ENCODE measurements at places on chromosomes 6 and 20.

DNA sequence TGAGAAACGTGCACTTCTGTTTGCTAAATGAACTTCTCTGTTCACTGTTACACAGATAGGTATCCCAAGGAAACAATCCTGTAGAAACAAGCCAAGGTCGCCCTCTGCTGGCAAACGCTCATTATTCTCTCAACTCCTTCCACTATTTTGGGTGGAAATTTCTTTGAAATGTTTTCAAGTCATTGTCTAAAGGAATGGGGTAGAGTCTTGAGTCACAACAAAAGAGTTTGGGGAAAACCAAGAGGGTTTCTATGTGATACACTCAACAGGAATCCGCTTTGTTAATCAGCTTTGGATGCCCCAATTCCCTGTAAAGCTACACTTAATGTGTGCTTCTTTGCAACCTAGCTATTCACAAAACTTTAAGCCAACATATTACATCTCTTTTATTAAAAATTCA, 4.6 kb upstream of the RAE1 start:
- peak; percentile 4 for DNase-seq

GRCh38 chr6:79671600-79672266, 40.6 kb downstream of the SH3BGRL2 start:
- DNase-seq: peak; percentile 90

DNA sequence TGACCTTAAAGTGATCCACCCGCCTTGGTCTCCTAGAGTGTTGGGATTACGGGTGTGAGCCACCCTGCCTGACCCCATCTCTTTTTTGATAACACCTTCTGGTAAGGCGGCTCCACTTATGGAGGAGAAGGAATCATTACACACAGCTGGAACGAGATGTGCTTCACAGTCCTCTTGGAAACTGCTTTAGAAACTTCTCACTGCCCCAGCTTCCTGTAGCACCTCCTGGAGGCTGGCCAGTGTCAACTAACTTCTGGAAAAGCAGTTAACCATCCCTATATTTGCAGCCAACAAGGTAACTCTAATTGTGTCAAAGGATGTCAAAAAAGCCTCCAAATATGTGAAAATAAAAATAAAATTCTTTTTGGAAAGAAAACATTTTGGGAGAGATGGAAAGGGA, 48.8 kb upstream of the BCLAF1 start:
- DNase-seq: no peak

DNA sequence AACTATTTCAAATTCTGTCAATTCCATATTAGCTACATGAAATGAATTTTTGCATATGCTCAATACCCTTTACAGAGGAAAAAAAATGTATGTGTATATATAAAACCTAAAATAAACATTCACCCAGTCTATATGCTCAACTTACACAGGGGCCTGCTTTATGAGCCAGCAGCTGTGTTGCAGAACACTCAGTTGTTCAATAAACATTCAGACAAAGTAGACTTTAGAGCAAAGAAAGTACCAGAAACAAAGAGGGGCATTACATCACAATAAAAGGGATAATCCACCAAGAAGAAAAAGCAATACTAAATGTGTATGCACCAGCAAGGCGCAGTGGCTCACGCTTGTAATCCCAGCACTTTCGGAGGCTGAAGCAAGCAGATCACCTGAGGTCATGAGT, 9.5 kb downstream of the COQ3 start:
- DNase-seq: no peak

DNA sequence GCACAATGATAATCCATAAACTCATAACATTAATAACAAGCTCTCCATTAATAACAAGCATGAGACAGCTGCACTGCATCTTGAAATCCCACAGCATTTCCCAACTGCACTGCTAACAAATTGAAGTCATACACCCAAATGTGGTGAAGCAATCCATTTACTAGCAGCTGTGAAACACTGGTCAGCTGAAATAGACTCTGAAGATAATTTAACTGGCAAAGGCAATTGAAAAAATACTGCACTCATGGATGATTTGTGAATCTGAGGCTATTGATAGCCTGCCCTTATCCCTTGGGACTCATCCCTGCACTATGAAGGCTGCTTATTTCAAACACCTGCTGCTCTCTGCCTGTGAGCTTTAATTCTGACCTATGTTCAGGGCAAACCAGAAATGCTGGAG, 49.1 kb upstream of the PLCB1 start:
- no peak for DNase-seq

DNA sequence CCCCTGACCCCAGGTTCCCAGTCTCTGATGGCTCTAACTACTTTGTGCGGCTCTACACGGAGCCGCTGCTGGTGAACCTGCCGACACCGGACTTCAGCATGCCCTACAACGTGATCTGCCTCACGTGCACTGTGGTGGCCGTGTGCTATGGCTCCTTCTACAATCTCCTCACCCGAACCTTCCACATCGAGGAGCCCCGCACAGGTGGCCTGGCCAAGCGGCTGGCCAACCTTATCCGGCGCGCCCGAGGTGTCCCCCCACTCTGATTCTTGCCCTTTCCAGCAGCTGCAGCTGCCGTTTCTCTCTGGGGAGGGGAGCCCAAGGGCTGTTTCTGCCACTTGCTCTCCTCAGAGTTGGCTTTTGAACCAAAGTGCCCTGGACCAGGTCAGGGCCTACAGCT, 9.6 kb downstream of the PIGT start:
- DNase-seq: no peak

DNA sequence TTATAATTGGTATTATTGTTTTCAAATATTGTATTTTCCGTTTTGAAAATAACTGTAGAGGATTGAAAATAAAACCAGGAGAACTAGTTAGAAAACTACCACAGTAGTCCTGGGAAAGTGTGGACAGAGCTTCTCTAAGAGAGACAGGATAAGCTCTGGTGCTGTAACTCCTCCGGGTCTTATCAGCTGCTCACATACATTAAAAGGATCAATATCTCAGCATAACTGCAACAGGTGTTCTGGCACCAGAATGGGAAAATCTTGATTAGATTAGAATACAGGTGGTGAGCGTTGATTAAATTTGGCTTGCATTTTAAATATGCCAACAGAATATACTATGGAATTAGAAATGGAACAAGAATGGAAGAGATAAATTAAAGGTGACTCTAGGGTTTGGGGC, 1138.9 kb upstream of the ADGRB3 start:
- no peak for DNase-seq

- peak; percentile 19 for DNase-seq
These were observed 2.7 kb upstream of the PAX1 start for GRCh38 chr20:21702553-21703470.

- DNase-seq: no peak
These were observed 39.3 kb downstream of the ATRN start for GRCh38 chr20:3510110-3510509.

GRCh38 chr6:121338366-121338765, 4.1 kb upstream of the TBC1D32 start:
- no peak for DNase-seq

- DNase-seq: peak; percentile 31
These were observed 44.5 kb downstream of the SLC52A3 start for GRCh38 chr20:723756-724155.

DNA sequence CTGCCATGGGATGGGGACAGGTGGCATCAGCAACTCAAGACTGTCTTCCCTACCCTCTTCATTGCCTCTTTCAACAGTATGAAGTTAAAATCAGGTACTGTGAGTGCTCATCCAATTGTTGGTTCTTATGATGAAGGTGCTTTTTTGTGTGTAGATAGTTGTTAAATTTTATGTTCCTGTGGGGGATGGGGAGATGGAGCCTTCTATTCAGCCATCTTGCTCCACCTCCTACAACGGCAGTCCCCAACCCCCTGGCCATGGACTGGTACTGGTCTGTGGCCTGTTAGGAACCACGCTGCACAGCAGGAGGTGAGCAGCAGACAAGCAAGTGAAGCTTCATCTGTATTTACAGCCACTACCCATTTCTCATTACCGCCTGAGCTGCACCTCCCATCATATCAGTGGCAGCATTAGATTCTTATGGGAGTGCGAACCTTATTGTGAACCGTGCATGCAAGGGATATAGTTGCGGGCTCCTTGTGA, 47.8 kb upstream of the TOP1 start:
- no peak for DNase-seq

- peak; percentile 6 for DNase-seq
These were observed 38.4 kb downstream of the HS3ST5 start for GRCh38 chr6:114304304-114304887.

- DNase-seq: no peak
These were observed 10.8 kb downstream of the JARID2 start for GRCh38 chr6:15256538-15257271.

GRCh38 chr6:134849920-134850447, 99.9 kb downstream of the ALDH8A1 start:
- no peak for DNase-seq

- DNase-seq: no peak
These were observed 31.9 kb downstream of the HLA-DPB1 start for GRCh38 chr6:33107641-33108040.

GRCh38 chr6:79574630-79575225, 37.5 kb upstream of the LCA5 start:
- no peak for DNase-seq

DNA sequence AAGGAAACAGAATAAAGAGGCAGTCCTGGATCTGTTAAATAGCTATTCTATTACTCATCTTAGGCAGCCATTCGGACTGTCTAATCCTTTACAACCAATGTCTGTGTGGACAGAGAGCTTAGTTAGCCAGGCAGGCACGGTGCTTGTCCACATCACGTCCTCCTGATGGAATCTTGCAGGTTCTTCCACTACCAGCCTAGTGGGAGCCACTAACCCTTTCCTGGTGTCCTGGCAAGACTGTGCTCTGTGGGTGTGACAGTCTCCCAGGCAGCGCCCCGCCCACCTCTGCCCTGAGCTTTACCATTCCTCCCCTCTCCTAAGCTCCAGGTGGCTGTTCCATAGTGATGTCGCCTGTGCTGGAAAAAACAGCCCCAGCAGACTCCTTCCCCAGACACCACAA, 78.3 kb upstream of the CLDN20 start:
- no peak for DNase-seq

- DNase-seq: no peak
These were observed 10.5 kb downstream of the DNAH8 start for GRCh38 chr6:38725414-38726183.

- DNase-seq: no peak
These were observed 44.0 kb downstream of the MAP7 start for GRCh38 chr6:136506124-136506799.

DNA sequence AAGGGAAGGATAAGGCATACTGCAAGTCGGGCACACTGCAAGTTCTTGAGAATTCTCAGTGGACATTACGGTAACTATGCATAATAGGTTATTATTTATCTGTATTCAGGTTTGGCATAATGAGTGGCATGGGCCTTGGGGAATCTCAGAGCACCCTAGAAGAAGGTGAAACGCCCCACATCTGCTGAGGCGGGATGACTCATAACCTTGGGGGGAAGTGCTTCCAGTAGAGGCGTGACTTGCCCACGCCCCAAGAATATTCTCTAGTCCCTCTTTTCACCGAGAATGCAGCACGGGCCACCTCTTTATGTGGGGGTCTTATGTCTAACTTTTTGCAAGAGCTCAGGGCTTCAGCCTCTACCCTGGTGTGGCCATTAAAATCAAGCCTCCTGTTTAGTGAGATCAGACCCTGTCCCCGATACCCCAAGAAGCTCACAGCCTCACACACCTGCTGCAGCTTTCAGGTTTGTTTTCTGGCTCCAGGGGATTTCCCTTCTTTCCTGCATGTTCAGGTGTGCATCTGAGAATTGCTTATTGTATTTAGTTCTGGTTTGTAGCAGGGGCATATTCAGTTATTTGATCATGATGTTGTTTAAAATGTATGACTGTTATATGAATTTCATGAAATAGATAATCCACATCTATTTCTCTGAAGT, 19.1 kb downstream of the ZFP64 start:
- DNase-seq: no peak

DNA sequence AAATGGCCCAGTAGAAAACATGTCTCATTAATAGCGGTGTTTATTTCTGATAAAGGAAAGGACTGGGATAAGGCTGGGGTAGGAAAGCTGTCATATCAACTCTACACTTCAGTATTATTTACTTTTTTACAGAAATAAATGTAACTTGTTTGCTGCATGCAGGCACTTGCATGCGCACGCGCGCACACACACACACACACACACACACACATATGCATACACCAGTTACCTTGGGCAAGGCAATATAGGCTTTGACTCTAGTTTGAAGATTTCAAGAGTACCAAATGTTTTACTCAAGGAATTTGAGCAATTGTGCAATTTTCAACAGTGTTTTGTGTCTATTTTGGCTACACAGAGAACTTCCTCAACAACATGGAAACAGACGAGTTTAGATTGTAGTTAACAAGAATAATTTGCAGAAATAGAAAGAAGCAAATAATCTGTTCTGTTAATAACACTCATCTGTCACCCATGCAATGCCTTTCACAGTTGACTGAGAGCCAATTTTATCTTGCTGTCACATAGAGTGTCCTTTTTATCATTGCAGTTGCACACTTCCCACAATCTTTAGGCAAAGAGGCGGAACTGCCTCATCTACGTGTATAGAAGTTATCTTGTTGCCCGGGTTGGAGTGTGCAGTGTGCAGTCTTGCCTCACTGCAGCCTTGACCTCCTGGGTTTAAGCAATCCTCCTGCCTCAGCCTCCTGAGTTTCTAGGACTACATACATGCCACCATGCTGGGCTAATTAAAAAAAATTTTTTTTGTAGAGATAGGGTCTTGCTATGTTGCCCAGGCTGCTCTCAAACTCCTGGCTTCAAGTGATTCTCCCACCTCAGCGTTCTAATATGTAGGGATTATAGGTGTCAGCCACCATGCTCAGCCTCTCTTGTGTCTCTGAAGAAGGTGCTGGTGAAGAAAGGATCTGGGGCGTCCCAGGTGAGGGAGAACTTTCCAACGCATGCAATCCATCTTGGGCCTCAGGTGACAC, 74.8 kb upstream of the SHLD1 start:
- DNase-seq: no peak

DNA sequence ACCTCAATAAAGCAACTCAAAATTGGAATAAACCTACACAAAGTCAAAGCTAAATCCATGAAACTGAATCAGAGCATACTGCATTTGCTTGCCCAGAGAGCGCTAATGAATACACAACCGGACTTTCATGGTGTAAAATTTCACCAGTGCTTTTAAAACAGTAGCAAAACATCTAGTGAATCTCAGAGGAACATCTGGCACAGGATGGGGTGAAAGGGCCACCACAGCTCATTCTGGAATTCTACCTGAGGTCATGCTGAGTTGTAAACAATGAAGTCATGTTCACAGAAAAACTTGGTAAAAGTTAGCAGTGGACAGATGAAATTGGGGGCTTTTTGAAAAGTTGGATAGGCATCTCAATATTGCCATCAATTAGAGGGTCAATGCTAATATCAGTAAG, 125.6 kb upstream of the STXBP5 start:
- no peak for DNase-seq

GRCh38 chr6:112030206-112030960, 23.5 kb upstream of the CCN6 start:
- no peak for DNase-seq

- no peak for DNase-seq
These were observed 109.7 kb downstream of the CDK19 start for GRCh38 chr6:110705543-110705942.

- DNase-seq: no peak
These were observed 47.6 kb downstream of the TNFAIP3 start for GRCh38 chr6:137914530-137915193.

- peak; percentile 43 for DNase-seq
These were observed 1.4 kb downstream of the GFOD1 start for GRCh38 chr6:13485923-13486562.
